ENCODE measurements at places on chromosomes 3 and 15.
A peak's percentile ranks its signal among the peaks of the same experiment; 100 is the strongest.

DNA sequence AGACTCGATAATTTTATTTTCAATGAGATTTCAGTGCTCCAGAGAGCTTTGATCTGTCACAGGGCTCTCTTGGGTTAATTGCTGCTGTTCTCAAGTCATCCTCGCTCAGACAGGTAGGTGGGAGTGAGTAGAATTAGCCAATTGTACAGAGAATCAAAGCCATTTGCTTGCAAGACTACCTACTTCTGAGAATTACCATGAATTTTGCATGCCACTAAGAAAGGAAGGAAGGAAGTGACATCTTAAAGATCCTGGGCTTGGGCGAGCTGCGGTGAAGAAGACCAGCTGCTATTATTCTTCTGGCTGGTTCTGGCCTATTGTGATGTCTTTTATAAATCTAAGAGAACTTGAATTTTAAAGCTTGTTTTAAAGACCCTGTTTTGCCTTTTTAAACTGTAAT lies 154.1 kb upstream of the LPP start:
- no peak for DNase-seq

DNA sequence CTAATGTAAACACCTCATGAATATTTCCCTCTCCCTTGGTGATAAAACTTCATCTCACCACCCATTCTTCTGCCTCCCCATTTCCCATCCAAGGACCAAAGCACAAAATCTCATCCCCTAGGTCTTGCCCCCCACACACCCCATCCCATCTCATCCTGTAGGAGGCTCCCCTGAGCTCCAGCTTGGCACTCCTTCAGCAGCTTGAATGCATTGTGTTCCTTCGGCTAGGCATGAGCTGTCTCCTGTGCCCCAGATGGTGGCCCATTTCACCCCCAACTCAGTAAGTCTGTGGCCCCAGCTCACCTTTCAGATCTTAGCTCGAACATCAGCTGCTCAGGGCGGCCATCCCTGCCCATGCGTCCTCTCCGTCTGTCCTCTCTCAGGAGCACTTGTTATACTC lies 203.6 kb upstream of the NR2F2 start:
- DNase-seq = no peak

- DNase-seq = no peak
Observed at GRCh38 chr3:107068980-107069379, 308.3 kb upstream of the CCDC54 start.

DNA sequence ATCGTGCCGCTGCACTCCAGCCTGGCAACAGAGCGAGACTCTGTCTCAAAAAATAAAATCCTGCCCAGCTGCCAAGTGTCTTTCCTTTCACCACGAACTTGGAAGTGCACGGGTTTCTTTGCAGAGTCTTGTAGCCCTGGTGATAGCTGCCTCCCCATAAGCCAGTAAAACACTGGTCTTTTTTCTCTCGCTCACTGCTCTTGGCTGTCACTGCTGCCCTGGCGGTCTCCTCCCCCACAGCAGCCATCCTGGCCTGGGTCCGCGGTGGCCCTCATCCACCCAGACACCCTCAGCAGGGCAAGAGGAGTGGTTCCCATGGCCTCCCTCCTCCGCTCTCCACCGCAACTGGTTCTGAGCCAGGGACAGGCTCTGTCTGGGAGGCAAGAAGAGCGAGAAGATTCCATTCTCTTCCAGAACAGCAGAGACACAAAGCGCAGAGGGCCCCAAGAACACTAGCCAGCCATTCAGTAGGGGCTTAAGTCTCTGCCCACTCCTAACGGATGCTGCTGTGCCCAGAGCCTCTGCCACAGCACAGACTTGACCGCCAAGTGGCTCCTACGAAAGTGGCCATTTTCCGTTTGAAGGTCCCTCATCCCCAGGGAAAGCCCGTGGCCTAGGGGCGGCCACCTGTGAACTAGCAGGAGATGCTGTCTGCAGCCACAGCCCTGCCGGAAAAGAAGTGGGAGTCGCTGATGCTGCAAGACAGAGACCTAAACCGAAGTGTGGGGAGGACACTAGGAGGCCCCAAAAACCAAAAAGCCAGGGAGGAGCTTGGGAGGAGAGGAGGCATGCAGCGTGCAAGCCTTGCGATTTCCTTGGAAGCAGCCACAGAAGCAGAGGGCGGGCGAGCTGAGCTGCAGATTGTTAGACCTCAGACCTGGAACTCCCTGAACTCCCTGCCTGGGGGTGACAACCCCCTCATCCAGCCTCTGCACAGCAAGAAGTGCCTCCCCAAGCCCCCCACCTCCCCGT lies 44.1 kb downstream of the KLHL25 start:
- DNase-seq = peak; percentile 84

- DNase-seq = no peak
Observed at GRCh38 chr3:60536420-60536819, 714.8 kb downstream of the FHIT start.

Measured in right atrium auricular region (tissue), 2 donors.